ENCODE measurements at places on chromosomes 6 and 20.

- DNase-seq: no peak
These were observed 42.3 kb downstream of the MYLK4 start for GRCh38 chr6:2708456-2708855.

- DNase-seq: no peak
These were observed 110.9 kb downstream of the CDC5L start for GRCh38 chr6:44498436-44498835.

DNA sequence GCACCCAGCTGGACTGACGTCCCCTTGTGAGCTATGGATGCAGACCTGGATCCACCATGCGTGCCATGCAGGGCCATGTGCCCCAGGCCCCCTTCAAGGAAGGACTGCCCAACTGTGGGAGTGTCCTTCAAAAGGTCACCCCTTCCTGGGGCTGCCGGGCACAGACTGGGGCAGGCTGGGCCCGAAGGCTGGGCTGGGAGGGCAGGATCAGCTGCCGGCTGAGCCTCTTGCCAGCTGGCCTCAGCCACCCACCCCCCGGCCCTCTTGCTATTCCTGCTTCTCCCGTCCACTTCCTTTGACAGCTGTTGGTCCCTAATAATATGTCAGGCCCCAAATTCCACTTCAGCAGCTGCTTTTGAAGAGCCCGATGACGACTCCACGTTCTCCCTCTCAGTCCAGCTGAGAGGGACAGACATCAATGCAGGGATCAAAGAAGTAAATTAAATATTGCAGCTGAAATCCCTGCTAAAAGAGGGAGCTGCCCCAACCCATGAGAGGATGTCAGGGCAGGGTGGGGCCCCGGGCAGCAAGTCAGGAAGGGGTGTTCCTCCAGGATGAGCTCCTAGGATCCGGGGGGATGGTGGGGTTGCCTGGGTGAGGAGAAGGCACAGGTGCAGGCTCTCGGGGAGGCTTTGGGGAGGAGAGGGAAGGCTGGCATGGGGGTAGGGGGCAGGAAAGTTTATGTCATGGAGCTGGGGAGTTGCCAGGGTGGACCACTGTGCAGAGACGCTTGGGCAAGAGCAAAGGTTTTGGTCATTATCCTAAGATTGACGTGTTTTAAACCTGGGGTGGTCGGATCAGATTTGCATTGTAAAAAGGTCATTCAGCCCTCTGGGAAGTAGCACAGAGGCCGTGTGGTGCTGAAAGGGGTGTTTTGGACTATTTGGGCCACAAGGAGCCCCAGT, 185.0 kb downstream of the ANKRD60 start:
- DNase-seq: no peak

DNA sequence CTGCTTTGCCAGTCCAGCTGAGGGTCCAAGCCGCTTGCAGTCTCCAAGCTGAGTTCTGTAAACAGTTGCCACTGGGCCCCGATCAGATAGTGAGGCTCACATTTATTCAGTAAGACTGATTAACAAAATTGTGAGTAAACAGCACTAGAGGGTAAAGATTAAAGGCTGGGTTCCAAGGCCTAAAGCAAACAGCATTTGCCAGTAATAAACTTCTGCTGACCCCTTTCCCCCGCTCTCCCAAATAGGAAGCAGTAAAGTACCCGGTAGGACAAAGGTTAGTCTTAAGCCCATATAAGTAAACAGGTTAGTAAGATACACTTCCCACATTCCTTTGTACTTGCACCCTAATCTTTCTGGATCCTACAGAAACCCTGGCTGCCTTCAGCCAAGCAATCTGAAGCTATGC, 181.8 kb downstream of the MEI4 start:
- no peak for DNase-seq

- no peak for DNase-seq
These were observed 110.9 kb upstream of the SSTR4 start for GRCh38 chr20:22924046-22924737.

GRCh38 chr6:6191476-6191875, 129.0 kb downstream of the F13A1 start:
- DNase-seq: no peak

DNA sequence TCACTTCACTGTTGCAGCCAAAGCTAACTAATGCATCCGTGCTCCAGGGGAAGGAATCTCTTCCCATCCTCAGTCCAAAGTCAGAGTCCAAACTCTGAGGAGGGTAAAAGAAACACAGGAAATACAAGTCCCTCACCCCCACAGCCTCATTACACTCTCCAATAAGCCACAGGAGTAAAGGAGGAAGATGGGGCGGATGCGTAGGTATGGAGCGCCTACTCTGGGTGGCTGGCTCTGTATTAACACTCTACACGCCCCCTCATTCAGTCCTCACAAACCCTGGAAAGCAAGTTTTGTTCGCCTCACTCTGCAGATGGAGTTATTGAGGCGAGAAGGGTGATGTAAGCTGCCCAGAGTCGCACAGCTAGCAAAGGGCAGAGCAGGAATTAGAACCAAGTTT, 242.9 kb downstream of the NRN1 start:
- no peak for DNase-seq

DNA sequence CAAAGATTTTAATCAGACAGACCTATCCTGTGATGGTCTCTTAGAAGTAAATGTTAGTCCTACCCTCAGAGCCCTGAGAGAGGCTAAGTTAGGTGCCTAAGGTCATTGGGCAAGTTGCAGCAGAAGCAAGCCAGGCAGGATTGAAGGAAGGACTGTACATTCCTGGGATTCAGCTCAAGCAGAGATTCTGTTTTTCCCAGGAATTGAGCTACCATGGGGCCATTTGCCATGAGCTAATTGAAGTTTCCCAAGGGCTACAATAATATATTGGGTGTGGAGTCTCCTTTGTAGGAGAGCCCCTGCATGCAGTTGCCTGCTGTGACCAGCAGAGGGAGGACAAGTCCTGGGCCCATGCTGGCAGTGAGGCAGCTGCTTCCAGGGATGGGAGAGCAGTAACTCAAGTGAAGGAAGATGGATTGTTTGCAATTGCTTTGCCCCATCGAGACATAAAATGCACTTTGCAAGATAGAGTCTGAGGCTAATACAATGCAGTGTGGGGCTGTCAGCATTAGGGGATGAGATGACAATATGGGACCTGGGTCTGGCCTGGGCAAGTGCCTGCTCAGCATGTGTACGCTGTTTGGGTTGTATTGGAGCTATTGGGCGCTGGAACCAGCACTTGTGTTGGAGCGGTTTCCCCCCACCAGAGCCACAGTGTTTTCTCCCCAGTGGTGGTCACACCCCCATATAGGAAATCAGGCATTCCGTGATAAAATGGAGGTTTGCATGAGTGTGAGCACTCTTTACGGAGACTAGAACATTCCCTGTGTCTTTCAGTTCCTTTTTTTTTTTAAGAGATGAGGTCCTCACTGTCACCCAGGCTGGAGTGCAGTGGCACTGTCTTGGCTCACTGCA, 27.9 kb downstream of the DNMT3B start:
- peak; percentile 78 for DNase-seq

DNA sequence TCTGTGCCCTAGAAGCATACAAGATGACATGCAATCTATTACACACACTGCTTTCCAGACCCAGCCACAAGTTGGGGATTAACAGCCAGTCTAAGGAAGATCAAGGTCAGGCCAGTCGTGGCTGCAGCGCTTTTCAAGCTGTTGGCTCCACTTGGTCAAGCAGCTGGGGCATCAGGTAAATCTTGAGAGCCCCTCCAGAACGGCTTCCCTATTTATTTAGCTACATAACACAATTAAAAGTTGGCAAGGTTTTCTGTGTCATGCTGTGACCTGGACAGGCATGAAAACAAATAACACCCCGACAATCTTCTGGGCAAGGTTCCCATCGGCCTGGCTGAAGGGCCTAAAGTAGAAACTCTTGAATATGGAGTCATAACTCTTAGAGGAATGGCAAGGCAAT, 524.3 kb downstream of the PRKN start:
- no peak for DNase-seq

DNA sequence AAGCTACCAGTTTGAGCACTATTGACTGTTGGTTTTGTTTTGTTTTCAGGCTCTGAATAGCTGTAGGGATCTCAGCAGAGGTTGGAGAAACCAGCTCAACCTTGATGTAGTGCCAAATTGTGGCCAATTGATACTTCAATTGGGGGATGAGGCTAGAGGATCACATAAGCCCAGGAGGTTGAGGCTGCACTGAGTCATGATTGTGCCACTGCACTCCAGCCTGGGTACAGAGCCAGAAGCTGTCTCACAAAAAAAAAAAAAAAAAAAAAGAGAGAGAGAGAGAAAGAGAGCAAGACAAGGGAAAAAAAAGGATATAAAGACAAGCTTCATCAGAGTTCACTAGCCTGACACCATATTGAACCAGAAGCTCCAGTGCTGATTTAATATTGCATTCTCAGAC, 702.1 kb downstream of the FRK start:
- DNase-seq: no peak

DNA sequence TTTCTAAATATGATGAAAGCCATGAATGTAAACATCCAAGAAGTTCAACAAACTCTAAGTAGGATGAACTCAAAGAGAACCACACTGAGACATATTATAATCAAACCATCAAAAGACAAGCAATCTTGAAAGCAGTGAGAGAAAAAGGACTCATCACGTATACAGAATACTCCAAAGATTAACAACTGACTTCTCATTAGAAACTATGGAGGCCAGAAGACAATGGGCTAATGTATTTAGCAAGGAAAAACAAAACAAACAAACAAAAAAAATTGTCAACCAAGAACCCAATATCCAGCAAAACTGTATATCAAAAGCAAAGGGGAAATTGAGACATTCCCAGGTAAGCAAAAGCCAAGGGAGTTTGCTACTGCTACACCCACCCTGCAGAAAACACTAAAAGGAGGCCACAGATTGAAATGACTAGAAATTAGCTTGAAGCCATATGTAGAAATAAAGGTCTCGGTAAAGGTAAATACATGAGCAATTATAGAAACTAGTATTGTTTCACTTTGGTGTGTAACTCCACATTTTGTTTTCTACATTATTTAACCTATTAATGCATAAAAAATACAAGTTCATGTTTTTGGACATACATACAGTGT, 301.1 kb upstream of the QKI start:
- DNase-seq: no peak

- DNase-seq: no peak
These were observed 293.0 kb upstream of the BTBD3 start for GRCh38 chr20:11624704-11625103.

- DNase-seq: no peak
These were observed 22.2 kb downstream of the RNASET2 start for GRCh38 chr6:166934174-166934573.

DNA sequence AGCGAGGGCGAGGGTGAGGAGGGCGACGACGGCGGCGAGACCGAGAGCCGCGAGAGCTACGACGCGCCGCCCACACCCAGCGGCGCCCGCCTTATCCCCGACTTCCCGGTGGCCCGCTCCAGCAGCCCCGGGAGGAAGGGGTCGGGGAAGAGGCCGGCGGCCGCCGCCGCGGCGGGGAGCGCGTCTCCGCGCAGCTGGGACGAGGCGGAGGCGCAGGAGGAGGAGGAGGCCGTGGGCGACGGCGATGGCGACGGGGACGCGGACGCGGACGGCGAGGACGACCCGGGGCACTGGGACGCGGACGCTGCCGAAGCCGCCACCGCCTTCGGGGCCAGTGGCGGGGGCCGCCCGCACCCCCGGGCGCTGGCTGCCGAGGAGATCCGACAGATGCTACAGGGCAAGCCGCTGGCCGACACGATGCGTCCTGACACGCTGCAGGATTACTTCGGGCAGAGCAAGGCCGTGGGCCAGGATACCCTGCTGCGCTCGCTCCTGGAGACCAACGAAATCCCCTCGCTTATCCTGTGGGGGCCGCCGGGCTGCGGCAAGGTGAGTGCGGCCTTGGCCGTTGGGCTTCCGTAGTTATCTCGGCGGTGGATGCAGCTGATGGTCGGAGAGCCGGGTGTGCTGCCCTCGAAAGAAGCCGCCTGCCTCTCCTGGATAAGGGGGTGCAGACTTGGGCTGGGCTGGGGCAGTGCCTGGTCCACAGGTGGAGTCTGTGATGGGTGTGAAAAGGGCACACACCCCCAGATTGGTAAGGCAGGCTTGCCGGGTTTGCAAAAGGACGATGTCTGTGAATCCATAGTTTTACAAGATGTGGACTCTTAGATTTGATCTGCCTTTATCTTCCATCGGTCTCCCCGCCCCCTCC, 938 bp downstream of the WRNIP1 start:
- peak; percentile 47 for DNase-seq

DNA sequence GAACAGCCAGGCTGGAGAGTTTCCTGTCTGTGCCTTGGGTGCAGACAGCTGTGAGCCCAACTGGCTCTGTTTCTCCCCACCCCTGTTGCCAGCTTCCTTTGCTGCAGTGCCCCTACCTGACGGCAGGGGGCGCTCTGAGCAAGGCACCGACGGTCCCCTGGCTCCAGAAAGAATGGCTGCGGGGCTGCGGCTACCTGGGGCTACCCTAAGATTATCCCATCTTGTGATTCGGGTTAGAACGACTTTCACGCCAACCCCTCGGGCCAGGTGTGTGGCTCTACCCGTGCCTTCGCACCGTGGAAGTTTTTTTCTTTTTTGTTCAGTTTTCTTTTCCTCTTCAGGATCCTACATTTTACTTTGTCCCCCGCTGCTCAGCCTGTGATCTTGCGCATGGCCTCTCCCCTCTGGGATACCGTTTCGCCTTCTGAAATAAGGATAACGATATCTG, 33.4 kb upstream of the AAR2 start:
- peak; percentile 81 for DNase-seq

DNA sequence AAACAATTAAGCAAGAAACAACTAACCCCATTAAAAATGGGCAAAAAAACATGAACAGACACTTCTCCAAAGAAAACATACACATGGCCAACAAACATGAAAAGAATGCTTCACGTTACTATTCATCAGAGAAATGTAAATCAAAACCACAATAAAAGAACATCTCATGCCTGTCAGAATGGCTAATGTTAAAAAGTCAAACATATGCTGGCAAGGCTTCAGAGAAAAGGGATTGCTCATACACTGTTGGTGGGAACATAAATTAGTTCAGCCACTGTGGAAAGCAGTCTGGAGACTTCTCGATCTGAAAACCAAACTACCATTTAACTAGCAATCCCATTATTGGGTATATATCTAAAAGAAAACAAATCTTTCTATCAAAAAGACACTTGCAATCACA, 217.5 kb downstream of the TINAG start:
- no peak for DNase-seq

DNA sequence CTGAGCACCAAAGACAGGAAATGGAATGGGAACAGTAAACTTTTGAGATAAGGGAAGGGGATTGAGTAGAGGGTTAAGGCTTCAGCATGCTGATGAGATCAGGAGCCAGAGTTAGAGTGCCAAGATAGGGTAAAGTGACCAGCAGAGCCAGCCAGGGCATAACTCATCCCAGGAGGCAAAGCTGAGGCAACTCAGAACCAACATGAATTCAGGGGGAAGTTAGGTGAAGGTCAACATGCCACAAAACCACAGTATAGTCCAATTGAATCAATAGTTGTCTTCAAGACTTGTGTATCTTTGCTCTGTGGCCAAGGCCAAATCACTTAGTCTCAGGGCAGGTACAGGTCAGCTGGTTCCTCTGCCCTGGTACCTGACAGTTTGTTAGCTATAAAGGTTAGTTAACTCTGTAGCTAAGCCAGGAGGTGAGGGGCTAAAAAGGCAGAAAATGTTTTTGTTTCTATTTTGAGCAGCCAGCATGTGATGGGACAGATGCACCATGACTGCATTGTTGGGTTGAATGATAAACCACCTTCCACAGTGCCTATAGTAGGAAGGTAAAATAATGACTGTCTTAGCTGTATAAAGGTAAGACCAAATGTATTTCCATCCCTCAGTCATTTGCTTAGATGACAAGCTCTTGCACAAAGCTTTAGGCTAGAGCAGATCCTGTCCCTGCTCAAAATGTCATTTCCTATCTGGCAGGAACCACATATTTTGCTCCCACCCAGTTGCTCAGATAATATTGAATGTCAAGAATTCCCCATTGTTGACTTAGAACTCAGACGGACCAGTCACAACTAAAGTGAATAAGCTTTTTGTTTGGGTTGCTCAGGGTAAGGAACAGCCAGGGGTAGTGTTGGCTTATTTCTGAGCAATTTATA, 15.8 kb downstream of the RNF8 start:
- DNase-seq: no peak

Data from stimulated activated CD4-positive, alpha-beta T cell treated with anti-CD3 and anti-CD28 coated beads, Interleukin-4, amount 100 ng/mL, for 24 hours (primary cell).